ENCODE measurements at places on chromosomes 11 and 22.

- DNase-seq = peak; percentile 84
These were observed at the start of gene PICK1 for GRCh38 chr22:38056969-38057891. Gene PICK1 (plus strand): TSS chr22:38057404. CDS start chr22:38057810, 406 bp downstream.

DNA sequence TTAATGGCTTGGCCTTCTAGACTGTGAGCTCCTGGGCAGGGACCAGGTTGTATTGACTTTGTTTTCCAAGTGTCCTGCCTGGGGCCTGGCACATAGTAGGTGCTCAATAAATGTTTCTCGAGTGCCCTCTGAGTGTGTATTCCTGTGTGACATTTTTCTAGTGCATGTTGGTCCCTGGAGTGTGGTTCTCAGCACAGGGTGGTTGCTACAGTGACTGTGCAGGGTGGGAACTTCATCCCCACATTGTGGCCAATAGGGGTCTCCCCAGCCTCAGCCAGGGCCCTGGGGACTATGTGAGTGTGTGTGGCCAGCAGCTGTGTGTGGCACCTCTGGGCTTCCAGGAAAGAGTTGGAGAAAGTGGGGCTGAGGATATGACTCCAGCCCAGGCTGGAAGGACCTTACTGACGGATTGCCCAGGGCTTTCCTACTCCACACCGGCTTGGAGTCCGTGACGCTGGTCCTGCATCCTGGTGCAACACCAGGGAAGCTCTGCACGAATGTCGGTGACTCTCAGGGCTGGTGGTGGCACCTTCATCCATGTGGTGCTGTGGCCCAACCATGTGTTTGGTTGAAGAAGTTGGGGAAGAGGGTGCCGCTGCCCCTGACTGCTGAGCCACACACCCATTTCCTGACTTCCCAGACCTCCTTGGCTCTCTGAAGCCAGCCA lies 9.0 kb upstream of the MARK2 start:
- DNase-seq = no peak

GRCh38 chr11:20022363-20023081 lies 137.8 kb downstream of the DBX1 start:
- no peak for DNase-seq

GRCh38 chr11:48106166-48106565 lies 110.4 kb upstream of the OR4B1 start:
- DNase-seq = no peak

DNA sequence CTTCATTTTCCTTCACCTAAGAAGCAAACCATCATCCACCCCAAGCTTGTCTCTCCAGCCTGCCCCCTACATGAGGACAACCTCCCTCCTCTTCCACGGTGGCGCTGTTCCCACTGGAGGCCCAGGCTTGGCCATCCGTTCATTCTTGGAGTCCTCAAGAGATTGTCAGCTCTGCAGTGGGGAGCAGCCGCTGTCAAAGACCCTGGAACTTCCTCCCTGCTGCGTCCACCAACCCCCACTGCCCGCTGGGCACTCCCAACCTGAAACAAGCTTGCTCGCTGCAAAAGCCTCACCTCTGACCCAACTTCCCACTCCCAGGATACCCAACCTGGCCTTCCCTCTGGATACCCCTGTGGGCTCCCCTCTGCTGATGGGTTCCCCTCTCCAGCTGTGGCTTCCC lies 10.4 kb upstream of the CD81 start:
- no peak for DNase-seq

GRCh38 chr22:39332441-39333064 lies 13.1 kb upstream of the RPL3 start:
- DNase-seq = no peak

DNA sequence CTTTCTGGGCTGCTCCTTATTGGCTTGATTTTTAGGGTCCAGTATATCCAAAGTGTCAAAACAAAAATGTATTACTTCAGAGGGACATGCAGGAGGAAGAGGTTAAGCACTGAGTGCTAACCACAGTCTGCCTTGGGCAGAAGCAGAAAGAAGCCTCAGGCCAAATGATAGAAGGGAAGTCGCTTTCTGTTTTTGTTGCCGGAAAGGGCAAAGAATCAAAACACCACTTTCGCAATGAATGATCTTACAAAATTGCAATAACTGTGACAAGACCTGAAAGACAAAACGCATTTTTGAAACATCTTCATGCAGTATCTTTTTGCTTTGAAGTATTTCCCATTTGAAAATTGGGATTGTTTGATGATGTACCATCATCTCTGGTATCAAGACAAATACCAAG lies 70.1 kb upstream of the PICALM start:
- peak; percentile 57 for DNase-seq

GRCh38 chr11:6646576-6646917 lies 9.1 kb downstream of the DCHS1 start:
- DNase-seq = no peak

Measured in CD4-positive, alpha-beta T cell treated with Interleukin-4 for 1 hour (primary cell).